ENCODE measurements at places on chromosomes 13 and 19.
A peak's percentile ranks its signal among the peaks of the same experiment; 100 is the strongest.

DNA sequence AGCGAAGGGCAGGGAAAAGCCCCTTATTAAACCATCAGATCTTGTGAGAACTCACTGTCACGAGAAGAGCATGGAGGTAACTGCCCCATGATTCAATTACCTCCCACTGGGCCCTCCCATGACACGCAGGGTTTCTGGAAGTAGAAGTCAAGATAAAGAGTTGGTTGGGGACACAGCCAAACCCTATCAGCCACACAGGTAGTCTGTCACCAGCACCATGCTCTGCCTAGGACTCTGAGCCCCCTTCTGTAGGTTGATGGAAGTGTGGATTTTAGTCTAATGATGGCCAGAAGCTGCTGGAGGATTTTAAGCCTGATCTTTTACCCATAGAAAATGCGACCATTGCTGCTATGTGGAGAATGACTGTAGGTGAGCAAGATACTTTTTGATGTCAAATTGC, 60.8 kb downstream of the ARHGEF7 start:
- DNase-seq = no peak

GRCh38 chr13:98539666-98540065, 37.2 kb downstream of the STK24 start:
- DNase-seq = no peak

DNA sequence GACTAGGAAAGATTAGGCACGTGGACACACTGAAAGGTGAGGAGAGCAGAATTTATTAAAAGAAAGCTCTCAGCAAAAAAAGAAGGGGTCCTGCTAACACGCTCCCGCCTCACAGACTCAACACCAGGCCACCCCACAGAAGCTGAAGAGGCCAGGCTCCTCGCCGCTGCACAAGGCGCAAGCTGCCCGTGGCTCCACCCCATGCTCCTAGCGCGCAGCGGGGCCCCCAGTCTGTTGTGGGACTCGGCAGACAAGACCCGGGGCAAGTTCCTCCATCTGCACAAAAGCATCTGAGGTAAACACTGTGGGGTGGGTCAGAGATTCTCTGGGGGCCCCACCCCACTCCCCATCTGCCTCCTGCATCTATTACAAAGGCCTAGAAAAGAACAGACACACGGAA, 1462.4 kb downstream of the EFNB2 start:
- DNase-seq = no peak

GRCh38 chr19:12606796-12607195, 3.8 kb downstream of the ZNF490 start:
- no peak for DNase-seq

GRCh38 chr13:110665491-110666254, 40.2 kb downstream of the CARS2 start:
- DNase-seq = no peak

DNA sequence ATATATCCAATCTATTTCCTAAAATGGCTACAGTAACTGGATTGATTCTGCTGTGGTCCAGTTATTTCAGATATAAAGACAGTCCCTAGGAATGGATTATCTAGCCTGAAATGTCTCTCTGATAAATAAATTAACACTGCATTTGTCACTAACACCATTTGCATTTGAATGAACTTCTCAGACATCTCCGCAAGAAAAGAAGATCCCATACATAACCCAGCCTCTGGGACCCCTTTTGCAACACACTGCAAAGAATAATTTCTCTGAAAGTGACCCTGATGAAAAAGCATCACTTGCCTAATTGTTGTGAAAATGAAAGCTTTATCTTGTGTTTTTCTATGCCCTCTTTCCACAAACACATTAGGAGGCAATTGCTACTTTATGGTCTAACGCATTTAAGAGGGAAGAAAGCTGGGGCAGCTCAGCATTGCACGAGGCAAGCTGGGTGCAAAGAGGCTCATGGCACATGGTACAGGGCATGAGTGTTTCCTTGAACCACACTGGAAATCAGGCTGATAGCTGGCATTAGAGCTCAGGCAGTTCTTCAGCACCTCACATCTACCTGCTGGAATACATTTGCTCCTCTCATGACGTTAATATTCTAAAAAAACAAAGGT, 379.9 kb downstream of the IRS2 start:
- DNase-seq = no peak

DNA sequence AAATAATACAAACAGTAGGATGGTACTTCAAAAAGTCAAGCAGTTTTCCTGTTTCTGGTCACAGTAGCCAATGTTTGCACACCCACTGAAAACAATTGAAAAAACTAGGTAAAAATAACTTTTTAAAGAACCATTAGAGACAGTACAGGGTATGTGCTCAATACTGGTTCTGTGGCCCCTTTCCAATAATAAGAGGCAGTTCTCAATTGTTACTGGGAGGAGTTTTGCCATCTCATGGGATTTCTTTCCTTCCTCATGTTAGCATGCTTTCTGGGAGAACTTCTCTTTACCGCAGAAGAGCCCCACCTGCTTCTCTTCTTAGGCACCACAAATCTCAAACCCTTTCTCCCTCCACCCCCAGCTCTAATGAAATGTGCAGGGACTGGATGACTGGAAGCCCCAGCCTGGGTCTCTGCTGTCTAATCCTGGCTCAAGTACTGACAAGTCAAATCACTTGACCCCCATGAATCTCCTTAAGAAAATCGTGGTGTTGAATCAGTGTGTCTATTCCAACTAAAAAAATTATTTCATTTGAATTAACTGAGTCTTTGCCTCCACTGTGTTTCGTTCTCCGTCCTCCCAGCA, 14.6 kb downstream of the METTL21C start:
- no peak for DNase-seq

DNA sequence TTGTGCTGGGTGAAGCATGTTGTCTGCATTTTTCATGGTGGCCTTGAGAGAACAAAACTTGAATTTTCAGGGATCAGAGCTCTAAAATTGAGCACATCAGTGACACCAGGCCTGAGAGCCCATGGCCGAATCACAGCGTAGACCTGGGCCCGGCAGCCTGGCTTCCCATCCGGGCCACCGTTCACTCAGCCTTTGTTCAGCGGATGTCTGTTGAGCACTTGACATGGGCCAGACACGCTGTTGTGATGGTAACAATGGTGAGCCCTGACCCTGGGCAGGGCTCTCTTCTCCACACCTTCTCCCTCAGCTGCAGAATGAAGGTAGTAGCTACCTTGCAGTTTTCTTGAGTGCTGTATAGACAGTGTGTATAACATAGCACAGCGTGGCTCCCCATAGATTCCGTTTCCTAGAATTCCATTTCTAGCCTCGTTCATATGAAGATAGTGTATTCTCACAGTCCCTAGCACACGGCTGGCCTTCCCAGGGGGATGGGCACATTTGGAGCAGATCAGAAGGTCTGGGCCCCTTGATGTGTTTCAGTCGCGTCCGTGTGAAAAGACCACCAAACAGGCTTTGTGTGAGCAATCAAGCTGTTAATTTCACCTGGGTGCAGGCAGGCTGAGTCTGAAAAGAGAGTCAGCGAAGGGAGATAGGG, 75.3 kb downstream of the RAB20 start:
- DNase-seq = no peak

DNA sequence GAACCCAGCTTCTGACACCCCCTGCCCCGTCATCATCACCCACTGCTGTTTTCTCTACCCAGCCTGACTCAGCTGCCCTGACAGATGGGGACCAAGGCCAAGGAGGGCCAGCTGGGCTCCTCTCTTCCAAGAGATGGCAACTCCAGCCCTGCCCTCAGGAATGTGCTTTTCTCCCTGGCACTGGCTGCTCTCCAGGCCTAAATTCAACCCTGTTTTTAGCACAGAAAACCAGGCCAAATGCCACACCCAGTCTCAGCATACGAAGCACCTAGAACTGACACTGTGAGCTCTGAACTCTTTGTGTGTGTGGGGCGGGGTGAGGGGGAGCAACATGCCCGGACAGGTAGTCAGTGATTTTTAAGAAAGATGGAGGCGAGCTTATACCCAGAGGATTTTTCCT, 23.4 kb upstream of the IGFL1 start:
- no peak for DNase-seq

DNA sequence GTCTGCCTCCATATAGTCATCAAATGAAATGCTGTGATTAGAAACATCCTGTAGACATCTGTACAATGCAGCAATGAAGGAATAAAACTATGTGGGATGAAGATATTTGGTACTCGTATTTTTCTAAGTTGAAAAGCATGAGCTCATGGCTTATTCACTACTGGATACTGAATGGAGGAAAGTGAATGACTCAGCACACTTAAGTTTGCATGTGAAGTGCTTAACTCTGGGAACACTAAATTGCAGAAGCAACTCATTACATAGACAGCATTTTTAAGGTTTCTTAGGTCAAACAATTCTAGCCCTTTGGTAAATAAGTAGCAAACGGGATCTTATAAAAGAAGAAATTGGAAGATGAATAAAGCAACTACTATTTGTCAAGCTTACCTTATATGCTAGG, 429.0 kb upstream of the MIR17HG start:
- DNase-seq = peak; percentile 74

DNA sequence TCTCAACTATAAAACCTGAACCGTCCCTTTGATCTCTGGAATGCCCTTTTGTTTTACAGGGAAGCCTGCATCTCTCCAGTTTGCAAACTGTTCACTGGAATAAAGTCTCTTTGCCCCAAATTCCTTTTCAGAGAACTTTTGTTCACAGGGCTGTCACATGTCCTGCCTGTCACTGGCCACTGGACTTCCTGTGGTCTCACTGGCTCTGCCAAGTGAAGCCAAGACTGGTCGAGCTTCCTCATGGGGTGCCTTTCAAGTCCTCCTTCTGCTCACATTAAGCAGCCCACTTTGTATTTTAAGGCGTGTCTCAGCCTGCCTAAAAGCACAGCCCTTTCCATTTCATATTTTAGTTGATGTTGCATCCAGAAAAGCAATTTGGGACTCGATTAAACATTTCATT, 215.7 kb downstream of the KATNAL1 start:
- DNase-seq = no peak

DNA sequence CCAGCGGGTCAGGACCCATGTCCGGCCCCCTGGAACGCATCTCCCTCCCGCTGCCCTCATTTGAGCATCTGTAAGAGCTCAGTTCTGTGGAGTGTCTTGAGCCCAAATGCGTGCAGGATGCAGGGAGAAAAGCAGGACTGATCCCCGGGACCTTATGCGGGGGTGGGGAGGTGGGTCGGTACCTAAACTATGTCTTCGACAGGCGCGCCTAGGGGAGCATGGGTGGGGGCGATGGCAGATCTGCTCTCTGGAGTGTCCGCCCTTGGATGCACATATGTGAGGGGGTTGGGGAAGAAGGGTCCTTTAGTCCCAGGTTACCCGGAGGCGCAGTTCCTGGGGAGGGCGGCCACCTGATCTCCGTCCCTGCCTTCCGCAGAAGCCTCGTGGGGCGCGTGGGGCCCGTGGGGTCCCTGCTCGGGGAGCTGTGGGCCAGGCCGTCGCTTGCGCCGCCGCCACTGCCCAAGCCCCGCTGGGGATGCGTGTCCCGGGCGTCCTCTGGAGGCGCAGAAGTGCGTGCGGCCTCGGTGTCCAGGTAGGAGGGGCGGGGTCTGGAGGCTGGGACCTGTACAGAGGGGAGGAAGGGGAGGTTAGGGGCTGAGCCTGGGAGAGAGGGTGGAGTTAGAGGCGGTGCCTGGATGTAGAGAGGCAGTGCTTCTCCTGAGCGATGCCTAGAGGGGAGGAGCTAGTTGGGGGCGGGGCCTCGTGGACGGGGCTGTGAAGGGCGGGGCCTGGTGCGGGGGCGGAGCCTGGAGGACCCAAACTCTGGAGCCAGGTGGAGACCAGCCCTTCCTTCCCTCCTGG, 2.9 kb downstream of the CILP2 start:
- no peak for DNase-seq
